Activated CD8-positive, alpha-beta memory T cell treated with anti-CD3 and anti-CD28 coated beads for 48 hours (primary cell): ENCODE measurements at places on chromosomes 1 and 21.

DNA sequence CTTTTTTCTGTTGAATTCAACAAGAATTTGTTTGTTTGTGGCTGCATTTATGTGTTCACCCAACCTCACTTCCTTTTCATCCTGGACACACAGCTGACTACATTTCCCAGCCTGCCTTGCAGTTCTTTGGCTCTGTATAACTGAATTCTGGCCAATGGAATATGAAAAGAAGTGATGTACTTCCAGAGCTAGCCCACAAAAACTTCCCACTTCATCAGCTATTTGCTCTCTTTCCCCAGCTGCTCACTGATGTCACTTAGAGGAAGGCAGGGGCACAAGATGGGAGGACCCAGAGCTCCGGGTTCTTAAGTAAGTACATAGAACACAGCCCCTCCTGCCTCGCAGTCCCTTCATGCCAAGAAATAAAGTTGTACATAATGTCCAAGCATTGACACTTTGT lies 235.0 kb upstream of the FGGY start:
- DNase-seq = no peak

GRCh38 chr1:156393095-156393494 lies 24.1 kb downstream of the RHBG start:
- DNase-seq = no peak

GRCh38 chr1:17594690-17595601 lies 55.4 kb downstream of the ARHGEF10L start:
- DNase-seq = no peak

- DNase-seq = no peak
Observed at GRCh38 chr1:58575551-58576324, 1.3 kb downstream of the TACSTD2 start.

- DNase-seq = peak; percentile 56
Observed at GRCh38 chr1:89843273-89844130, 22.7 kb downstream of the LRRC8D start.

DNA sequence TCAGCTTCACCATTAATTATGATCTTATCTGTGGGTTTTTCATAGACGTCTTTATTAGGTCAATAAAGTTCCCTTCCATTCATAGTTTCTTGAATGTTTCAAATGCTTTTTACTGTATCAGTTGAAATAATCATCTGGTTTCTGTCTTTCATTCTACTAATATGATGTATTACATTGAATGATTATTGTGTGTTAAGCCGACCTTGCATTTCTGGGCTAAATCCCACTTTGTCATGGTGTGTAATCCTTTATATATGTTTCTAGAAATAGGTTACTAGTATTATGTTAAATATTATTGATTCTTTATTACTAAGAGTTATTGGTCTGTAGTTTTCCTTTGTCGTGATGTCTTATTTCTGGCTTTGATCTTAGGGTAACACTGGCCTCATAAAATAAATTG lies 134.9 kb downstream of the FASLG start:
- DNase-seq = no peak

DNA sequence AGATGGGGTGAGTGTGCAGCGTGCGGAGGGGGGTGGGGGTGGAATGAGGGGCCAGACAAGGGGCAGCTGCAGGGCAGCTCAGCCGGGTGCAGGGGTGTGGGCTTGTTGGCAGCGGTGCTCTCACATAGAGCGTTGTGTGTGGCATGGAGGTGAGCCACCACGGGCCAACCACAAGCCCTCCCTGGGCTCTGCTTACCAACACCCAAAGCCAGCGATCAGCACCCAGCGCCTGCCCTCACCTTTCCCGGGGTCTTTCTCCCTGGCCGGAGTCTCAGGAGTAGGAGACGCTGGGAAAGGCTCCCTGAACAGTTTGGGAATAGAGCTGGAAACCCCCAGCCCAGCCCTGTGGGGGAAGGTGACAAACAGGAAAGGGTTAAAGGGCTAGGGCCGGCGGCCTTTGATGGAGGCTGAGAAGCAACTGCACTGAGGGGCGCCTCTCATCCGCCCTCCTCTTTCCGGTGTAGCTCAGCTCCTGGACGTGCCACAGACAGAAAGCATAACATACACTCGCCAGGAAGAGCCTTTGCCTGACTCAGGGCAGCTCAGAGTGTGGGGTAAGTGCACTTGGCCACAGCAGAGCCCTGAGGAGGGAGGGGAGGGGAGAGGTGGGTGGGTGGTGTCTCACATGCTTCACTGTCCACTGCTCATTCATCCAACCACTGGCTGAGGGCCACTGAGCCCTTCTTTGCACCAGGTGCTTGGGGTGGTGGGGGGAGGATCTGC lies 577 bp downstream of the IKBKE start:
- no peak for DNase-seq

- no peak for DNase-seq
Observed at GRCh38 chr1:25599969-25600610, 16.5 kb upstream of the MAN1C1 start.

- DNase-seq = no peak
Observed at GRCh38 chr1:181107711-181108110, 19.2 kb downstream of the IER5 start.

GRCh38 chr21:19405326-19405725 lies 1001.7 kb upstream of the TMPRSS15 start:
- no peak for DNase-seq

DNA sequence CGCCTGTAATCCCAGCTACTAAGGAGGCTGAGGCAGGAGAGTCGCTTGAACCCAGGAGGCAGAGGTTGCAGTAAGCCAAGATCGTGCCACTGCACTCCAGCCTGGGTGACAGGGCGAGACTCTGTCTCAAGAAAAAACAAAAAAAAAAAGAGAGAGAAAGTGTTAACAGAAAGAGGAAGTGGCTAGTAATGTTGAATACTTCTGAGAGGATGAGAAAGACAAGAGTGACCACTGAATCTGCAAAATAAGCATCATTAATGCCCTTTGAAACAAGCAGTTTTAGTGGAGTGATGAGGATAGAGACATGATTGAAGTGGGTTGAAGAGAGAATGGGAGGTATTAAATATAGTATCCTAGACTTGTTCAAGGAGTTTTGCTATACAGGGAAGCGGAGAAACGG lies 11.7 kb downstream of the MPZ start:
- no peak for DNase-seq

DNA sequence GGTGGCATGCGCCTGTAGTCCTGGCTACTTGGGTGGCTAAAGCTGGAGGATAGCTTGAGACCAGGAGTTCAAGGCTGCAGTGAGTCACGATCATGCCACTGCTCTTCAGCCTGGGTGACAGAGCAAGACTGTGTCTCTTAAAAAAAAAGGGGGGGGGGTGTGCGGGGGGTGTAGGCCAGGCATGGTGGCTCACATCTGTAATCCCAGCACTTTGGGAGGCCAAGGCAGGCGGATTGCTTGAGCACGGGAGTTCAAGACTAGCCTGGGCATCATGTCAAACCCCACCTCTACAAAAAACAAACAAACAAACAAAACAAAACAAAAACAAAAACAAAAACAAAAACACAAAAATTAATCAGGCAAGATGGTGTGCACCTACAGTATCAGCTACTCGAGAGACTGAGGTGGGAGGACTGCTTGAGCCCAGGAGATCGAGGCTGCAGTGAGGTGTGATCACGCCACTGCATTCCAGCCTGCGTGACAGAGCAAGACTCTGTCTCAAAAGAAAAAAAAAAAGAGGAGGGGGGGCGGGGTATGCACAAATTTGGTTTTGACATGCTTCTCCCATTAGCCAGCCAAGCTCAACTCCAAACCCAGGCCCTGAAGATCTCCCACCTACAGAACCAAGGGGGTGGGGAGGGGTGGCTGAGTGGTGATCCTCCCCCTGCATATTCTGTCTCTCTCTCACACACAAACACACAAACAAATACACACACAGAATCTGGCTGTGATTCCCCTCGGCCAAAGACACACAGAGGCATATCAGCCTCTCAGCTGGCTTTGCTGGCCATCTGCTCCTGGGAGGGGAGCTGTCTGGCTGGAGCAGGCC lies 3.1 kb downstream of the PTAFR start:
- DNase-seq = no peak

DNA sequence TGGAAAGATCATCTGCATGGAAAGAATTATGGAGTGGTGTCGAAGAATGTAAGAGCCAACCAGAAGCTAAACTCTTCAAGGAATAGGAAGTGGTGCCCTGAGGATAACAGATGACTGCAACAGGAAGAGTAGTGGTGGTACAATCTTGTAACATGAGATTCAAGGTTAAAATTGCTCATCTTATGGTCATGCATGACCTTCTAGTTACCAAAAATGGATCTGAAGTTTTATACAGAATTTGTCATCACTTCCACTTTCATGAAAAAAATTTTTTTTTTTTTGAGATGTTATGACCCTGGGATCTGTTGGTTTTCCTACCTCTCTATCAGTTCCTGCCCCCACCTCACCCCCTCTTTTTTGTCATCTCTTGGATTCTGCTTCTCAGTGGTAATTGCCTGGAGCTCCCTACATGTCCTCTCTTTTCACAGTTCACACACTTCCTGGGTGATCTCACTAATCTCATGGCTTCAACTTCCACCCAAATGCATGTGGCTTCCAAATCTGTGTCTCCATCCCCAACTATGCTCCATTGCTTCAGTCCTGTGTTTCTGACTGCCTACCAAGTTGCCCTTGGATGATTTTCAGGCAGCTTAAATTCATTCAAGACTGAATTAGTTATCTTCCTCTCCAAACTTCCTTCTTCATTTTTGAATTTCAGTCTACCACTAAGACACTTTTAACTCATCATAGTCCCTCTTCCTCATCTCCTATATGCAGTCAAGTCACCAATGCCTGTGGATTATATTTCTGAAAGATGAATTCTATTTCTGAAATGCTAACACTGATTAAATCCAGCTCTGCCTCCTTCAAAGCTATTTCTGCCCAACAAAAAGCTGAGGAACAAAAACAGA lies 48.4 kb downstream of the SLAMF6 start:
- DNase-seq = no peak

GRCh38 chr1:22288593-22289241 lies 145.8 kb upstream of the WNT4 start:
- no peak for DNase-seq

DNA sequence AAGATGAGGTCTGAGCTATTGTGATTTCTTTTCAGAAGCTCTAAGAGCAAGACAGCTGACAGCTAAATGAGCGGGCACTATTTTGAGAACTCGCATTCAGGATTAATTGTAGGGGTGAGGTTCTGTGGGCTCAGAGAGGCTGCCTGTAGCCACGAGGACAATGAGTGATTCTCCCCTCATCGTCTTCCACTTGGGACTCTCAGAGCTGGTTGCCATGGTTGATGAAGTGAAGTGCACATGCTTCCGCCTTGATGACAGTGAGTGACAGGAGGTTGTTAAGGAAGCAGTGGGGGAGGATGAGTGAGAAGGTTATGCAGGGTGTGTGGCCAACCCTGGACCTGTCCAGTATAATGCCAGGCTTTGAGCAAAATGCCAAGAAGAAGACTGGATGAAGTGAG lies 341.7 kb downstream of the PCP4 start:
- no peak for DNase-seq
